Natural killer cell (primary cell): ENCODE measurements at places on chromosomes 6 and 20. TPM values are rescaled to one million over a fixed set of nuclear protein-coding genes. Genes with fewer than 3 reads are reported as not detected.

- H3K36me3 ChIP-seq, result no peaks in the 10 kb centered on the region
- H3K27ac ChIP-seq, result no peak overlapping the region
- H3K4me3 ChIP-seq, result no peak overlapping the region
- no peak for DNase-seq
- no peaks in the 10 kb centered on the region for H3K27me3 ChIP-seq
Observed at GRCh38 chr6:4101298-4101697, 22.4 kb upstream of the FAM217A start.

GRCh38 chr6:150930841-150931240 is 65.3 kb downstream of the MTHFD1L start:
- H3K27me3 ChIP-seq, result no peaks in the 10 kb centered on the region
- no peak overlapping the region for H3K27ac ChIP-seq
- DNase-seq, result no peak
- no peaks in the 10 kb centered on the region for H3K36me3 ChIP-seq
- no peak overlapping the region for H3K4me3 ChIP-seq

DNA sequence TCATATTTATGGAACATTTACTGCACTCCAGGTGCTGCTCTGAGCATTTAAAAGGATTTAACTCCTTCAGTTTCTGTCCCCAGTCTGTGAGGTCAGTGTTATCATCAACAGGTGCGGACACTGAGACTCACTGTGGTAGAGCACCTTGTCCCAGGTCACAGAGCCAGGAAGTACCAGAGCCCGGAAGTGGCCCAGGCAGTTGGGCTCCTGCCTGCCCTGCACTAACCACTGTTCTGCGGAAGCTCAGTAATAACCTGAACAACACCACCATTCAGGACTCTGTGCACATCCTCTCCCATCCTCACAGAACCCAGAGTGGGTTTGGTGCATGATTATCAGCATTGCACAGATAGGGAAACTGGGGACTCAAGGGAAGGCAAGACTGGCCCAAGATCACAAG is 16.8 kb upstream of the SIRPG start:
- H3K4me3 ChIP-seq, result no peak overlapping the region
- peak; percentile 70 for DNase-seq
- H3K36me3 ChIP-seq, result no peaks in the 10 kb centered on the region

The MBOAT1 gene
- 7.5 TPM for total RNA-seq

DNA sequence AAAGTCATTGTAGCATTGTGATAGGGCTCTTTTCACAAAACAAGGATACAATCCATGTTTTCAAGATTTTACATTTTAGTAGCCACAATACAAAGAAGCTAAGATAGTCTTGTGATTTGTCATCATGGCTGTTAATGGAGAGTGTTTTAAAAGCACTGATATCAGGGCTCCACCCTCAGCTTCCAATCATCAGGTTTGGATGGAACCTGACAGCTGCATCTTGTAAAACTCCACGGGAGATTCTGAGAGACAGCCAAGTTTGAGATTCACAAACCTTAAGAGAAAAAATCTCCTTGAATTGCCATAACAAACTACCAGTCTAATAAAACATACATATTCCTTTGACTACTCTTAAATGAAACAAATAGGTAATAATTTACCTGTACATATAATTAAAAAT is 280.2 kb downstream of the ESR1 start:
- no peak overlapping the region for H3K27ac ChIP-seq
- no peak for DNase-seq
- no peak overlapping the region for H3K4me3 ChIP-seq
- no peaks in the 10 kb centered on the region for H3K27me3 ChIP-seq
- no peaks in the 10 kb centered on the region for H3K4me1 ChIP-seq
- H3K36me3 ChIP-seq, result no peaks in the 10 kb centered on the region

DNA sequence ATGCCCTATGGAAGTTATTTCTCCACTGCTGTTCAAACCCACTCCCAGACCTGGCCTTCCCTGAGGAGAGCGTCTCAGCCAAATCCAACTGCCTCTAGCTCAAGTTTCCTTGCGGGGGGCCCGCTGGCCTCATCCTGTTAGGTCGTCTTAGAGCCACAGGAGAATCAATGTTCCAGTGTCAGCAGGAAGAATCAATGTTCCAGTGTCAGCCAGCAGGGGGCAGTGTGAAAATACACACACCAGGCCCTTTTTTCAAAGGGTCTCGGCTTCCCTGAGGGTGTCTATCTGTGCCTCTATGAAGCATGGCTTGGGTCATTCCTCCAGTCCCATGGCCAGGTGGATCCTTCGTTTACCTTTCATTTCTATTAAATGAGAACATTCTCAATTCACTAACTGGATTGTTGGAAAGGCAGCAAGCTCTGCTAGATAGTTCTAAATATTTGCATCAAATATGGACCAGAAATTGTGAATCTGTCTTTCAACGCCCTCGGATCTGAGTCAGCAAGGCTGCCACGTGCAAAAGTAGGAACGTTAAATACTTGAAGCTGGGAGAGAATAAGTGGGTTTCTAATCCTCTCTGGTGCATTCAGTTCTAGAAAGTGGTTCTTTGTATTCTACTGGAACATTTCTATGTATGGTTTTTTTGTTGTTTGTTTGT is 19.2 kb downstream of the PRND start:
- H3K27ac ChIP-seq, result no peak overlapping the region
- DNase-seq, result peak; percentile 80
- no peaks in the 10 kb centered on the region for H3K27me3 ChIP-seq
- no peak overlapping the region for H3K4me3 ChIP-seq
- H3K4me1 ChIP-seq, result no peaks in the 10 kb centered on the region

- peaks cover 30% of the 10 kb centered on the region for H3K4me1 ChIP-seq
- H3K4me3 ChIP-seq, result no peak overlapping the region
- no peaks in the 10 kb centered on the region for H3K36me3 ChIP-seq
- DNase-seq, result no peak
- peaks cover 34% of the 10 kb centered on the region for H3K27me3 ChIP-seq
Observed at GRCh38 chr20:9510911-9511310, 3.5 kb upstream of the LAMP5 start.

The PGBD1 gene
- total RNA-seq, result 1.1 TPM

The CYP24A1 gene
- total RNA-seq, result not detected

DNA sequence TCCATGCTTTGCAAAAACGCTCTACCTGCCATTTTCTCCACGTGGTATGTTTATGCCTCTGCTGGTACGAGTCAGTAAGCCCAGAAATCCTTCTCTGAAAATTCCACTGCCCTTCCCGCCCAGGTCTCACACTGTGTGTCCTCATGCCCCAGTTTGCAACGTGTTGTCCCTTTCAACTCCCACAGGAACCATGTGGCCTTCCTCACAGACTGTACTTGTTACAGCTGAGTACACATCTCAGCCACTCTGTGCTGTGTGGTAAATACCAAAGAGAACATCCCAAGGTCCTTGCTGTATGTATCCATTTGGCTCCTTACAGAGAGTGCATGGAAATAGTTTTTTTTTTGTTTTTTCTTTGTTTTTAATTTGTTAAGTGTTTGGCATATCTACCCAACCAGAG is 56.9 kb downstream of the RTN4IP1 start:
- no peaks in the 10 kb centered on the region for H3K27me3 ChIP-seq
- DNase-seq, result no peak
- H3K27ac ChIP-seq, result no peak overlapping the region
- H3K36me3 ChIP-seq, result peaks cover 37% of the 10 kb centered on the region
- H3K4me1 ChIP-seq, result no peaks in the 10 kb centered on the region

The FOXP4 gene
- total RNA-seq, result 11.2 TPM

- no peaks in the 10 kb centered on the region for H3K27me3 ChIP-seq
- peak overlapping the region; percentile 79 for H3K27ac ChIP-seq
- no peak overlapping the region for H3K4me3 ChIP-seq
Observed at GRCh38 chr20:32512047-32512385, 73.1 kb downstream of the NOL4L start.

- no peak overlapping the region for H3K27ac ChIP-seq
- no peak overlapping the region for H3K4me3 ChIP-seq
- DNase-seq, result no peak
- H3K4me1 ChIP-seq, result no peaks in the 10 kb centered on the region
Observed at GRCh38 chr20:25129908-25130307, 48.0 kb upstream of the VSX1 start.

The PAK1IP1 gene
- 5.2 TPM for total RNA-seq

DNA sequence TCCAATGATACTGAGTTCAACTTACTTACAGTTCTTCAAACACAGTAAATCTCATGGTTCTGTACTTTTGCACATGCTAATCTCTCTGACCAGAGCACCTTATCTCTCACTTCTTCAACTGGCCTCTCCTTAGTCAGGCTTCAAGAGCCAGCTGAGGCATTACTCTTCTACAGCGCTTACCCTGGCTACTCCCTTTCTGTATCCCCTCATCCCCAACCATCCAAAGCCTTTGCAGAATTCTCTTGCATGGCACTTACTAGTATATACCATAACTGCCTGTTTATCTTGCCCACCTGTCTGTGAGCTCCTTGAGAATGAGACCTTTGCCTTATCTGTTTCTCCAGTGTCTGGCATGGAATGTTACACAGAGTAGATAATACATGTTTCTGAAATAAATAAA is 49.2 kb downstream of the SESN1 start:
- H3K27ac ChIP-seq, result no peak overlapping the region
- H3K4me3 ChIP-seq, result no peak overlapping the region
- H3K36me3 ChIP-seq, result no peaks in the 10 kb centered on the region
- DNase-seq, result no peak
- no peaks in the 10 kb centered on the region for H3K27me3 ChIP-seq
- H3K4me1 ChIP-seq, result no peaks in the 10 kb centered on the region

DNA sequence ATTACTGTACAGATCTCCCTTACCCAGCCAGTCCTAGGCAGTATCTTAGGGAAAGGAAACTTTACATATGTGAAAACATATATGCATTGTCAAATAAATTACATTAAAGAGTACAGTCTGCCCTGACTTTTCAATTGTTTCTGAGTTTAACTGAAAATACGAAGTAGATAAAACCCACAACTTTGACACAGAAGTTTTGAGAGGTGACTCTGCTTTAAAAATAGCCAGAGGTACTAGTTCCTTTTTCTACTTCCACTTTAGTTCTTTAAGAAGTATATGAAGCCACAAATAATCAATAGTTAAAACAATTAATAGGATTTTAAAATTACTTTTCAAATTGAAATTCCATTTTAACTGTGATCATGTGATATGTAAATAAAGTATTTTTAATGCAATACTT is 62.9 kb downstream of the BMP5 start:
- no peaks in the 10 kb centered on the region for H3K4me1 ChIP-seq
- no peak overlapping the region for H3K4me3 ChIP-seq
- no peaks in the 10 kb centered on the region for H3K36me3 ChIP-seq
- H3K27ac ChIP-seq, result no peak overlapping the region

The EBF4 gene
- 17.1 TPM for total RNA-seq

GRCh38 chr20:60192326-60192725 is 234.1 kb downstream of the CDH26 start:
- no peaks in the 10 kb centered on the region for H3K36me3 ChIP-seq
- no peak overlapping the region for H3K27ac ChIP-seq
- no peak overlapping the region for H3K4me3 ChIP-seq
- H3K4me1 ChIP-seq, result no peaks in the 10 kb centered on the region

The FOXQ1 gene
- total RNA-seq, result not detected

DNA sequence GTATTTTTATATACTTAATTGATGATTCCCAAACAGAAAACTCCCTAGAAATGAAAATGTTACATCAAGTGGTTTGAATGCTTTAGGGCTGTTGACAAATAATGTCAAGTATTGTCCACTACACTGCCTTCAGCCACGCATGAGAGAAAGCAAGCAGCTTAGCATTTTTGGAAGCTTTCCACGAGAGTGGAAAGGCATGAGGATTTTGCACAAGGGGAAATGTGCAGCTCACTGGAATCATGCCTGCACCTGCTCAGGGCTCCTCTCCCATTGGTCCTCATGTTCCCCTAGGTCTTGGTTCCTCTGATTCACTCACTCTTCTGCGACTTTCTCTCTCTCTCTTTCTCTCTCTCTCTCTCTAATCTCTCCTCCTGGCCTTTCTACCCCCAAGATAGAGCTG is 439.5 kb upstream of the CDH4 start:
- H3K27ac ChIP-seq, result no peak overlapping the region
- DNase-seq, result no peak
- H3K27me3 ChIP-seq, result no peaks in the 10 kb centered on the region
- no peaks in the 10 kb centered on the region for H3K36me3 ChIP-seq

GRCh38 chr6:83117802-83118201 is 50.3 kb downstream of the DOP1A start:
- H3K27me3 ChIP-seq, result no peaks in the 10 kb centered on the region
- no peak overlapping the region for H3K27ac ChIP-seq
- no peak for DNase-seq
- no peaks in the 10 kb centered on the region for H3K4me1 ChIP-seq
- H3K36me3 ChIP-seq, result peaks cover 35% of the 10 kb centered on the region

The SDC4 gene
- 1.5 TPM for total RNA-seq

DNA sequence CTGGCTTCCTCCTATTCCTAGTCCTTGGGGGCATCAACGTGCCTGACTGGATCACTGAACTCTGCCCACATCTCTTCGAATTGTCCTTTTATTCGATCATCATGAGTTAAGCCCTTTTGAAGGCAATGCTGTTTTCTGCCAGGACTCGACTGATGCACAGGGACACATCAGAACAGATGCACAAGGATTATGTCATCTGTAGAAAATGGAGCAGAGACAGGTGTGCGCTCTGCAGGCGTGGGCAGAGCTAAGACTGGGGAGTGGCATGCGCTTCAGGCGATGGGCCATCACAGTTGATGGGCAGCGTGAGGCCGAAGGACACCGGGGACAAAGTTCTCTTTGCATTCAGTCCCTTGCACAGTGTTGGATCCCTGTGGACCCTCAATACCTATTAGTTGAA is 13.1 kb downstream of the GABRR1 start:
- H3K27me3 ChIP-seq, result no peaks in the 10 kb centered on the region
- no peak overlapping the region for H3K27ac ChIP-seq
- DNase-seq, result no peak
- no peaks in the 10 kb centered on the region for H3K36me3 ChIP-seq

The PABPC1L gene
- total RNA-seq, result 64.9 TPM

The MRPL18 gene
- total RNA-seq, result 22.3 TPM

The TRIM15 gene
- not detected for total RNA-seq

The RWDD2A gene
- 1.1 TPM for total RNA-seq

DNA sequence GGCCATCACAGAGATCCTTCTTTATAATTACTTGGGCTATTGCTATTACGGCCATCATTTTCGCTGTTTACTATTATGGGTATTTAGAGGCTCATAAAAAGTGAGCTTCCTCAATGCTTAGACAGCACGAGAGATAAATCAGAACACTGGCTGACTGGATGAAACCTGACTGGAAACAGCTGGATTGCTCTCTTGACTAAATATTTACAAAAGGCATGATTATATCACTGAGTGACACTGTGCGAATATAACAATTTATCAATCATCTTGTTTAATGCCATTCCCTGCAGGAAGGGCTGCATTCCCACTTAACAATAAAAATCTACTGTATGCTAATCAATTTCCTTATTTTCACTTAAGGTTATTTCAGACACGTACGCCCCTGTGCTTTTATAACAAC is 260.1 kb upstream of the ARID1B start:
- H3K36me3 ChIP-seq, result no peaks in the 10 kb centered on the region
- no peak overlapping the region for H3K27ac ChIP-seq
- no peaks in the 10 kb centered on the region for H3K4me1 ChIP-seq
- no peak overlapping the region for H3K4me3 ChIP-seq
- H3K27me3 ChIP-seq, result no peaks in the 10 kb centered on the region

DNA sequence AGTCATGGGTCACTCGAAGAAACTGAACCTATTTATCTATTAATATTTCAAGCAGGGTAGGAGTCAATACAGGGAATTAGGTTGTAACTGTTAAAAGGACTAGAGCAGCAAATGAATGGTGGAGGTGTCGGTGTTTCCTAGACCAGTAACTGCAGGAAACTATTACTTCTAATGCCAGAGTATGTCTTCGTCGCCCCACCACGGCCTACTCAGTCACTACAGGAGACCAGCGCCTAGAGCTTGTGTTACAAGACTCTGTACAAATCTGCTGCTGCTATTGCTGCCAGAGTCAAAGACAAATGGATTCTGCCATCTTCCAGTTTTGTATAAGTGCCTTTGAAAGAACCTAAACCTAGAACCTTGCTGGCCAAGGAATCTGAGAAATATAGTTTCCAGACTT is 343.9 kb downstream of the SOX4 start:
- DNase-seq, result no peak
- no peak overlapping the region for H3K27ac ChIP-seq
- H3K4me3 ChIP-seq, result no peak overlapping the region
- no peaks in the 10 kb centered on the region for H3K36me3 ChIP-seq
- no peaks in the 10 kb centered on the region for H3K27me3 ChIP-seq
